HT-29 (cell line): ENCODE measurements at places on chromosomes 16 and 17.
A peak's percentile ranks its signal among the peaks of the same experiment; 100 is the strongest.

GRCh38 chr17:7916808-7917207 lies 719 bp upstream of the RNF227 start:
- no peak for DNase-seq

DNA sequence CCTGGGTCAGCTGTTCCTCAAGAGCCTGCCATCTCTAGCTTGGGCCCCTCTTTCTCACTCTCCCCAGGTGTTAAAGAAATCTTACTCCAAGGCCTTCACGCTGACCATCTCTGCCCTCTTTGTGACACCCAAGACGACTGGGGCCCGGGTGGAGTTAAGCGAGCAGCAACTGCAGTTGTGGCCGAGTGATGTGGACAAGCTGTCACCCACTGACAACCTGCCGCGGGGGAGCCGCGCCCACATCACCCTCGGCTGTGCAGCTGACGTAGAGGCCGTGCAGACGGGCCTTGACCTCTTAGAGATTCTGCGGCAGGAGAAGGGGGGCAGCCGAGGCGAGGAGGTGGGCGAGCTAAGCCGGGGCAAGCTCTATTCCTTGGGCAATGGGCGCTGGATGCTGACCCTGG lies 6.8 kb downstream of the CNP start:
- no peak for DNase-seq

GRCh38 chr17:78241277-78242023 lies 10.0 kb downstream of the TMEM235 start:
- peak; percentile 58 for DNase-seq

- DNase-seq: no peak
Measured at GRCh38 chr17:82810644-82811430, 29.0 kb downstream of the ZNF750 start.

DNA sequence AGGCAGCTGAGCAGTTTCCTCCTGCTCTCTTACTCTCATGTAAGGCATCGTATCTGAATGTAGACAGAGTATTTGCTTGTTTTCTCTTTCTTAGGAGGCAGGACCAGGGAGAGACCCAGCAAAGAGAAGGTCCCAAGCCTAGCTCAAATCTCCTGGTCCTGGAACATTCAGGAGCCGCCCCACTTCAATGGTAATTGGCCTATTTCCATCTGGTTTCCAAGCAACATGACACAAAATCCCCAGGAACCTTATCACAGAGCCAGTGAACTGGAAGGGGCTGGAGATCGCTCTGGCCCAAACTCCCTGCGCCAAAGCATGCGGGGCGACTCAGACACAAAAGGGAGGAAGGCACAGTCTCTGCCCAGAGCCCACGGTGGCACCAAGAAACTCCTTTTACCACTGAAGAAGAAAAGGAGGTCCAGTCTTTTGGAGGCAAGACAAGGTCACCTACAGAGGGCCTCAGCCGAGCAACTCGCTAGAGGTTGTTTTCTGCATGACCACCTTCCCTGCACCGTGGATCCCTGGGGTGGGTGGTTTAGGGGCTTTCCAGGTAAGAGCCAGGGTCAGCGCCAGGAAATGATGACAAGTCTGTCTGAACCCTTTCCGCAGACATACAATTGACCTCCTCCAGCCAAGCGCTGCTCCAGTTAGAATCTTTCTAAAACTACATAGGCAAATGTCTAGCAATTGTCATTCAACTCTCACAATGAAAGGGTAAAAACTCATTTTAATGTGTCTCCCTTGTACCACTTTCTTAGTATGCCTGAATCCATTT lies 394.7 kb downstream of the SOX9 start:
- no peak for DNase-seq

DNA sequence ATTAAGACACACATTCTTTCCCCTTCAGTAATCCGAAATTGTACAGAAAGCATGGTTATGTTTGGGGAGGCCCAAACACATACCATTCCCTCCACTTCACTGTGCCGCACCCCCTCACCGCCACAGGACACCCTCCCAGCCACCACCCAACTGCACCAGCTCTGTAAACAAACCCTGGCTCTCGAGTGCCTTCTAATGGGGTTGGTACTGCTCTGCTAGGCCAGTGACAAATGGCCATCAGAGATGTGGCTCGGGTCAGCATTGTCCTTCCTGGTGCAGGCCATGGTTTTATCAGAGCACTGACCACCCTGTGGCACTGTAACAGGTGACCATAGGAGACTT lies 24.0 kb upstream of the SREBF1 start:
- DNase-seq: no peak

GRCh38 chr16:84647828-84648594 lies at the start of gene KLHL36:
TSS of gene KLHL36 (plus strand) at chr16:84648511. CDS start at chr16:84650868, 2,357 bp downstream.
- DNase-seq: peak; percentile 28

DNA sequence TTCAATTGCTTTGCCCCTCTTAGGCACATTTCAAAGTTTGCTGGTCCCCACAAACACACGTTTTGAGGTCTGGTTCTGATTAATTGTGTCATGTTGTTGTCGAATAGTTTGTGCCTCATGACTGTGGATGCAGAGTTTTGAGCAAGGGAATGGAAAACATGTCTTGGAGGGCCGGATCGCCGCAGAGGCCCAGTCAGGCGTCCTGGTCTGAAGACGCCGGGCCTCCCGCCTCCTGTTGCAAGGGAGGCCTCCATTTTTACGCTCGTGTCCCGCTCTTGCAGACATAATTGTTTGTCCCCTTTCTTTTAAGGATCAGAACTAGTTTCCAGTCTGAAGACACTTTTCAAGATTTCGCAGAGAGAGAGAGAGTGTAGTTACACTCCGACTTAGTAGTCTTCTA lies 3.2 kb downstream of the NTN1 start:
- no peak for DNase-seq

GRCh38 chr16:27892879-27893278 lies 170.6 kb downstream of the GSG1L start:
- DNase-seq: peak; percentile 31

DNA sequence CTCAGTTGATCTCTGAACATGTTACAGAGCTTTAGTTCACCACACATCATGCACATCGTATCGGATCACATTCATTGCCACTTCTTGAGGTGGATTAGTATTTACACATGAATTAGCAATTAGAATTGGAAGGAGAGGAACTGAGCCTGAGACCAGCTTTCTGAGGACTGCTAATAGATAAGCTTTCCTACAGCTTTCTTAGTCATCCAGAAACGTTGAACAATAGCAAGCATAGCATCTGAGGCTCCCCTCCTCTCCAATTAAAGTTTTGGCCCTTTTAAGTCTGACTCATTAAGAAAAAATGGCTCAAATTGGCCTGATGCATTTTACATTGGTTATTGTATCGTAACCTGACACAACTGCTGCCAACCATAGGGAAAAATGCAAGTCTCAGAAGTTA lies 1130.4 kb downstream of the CDH8 start:
- no peak for DNase-seq

GRCh38 chr16:51797669-51798259 lies 646.7 kb upstream of the SALL1 start:
- no peak for DNase-seq
